ENCODE measurements at places on chromosomes 7 and 10. TPM values are rescaled to one million over a fixed set of nuclear protein-coding genes. Genes with fewer than 3 reads are reported as not detected.

GRCh38 chr10:89657302-89657701 lies 12.3 kb upstream of the PANK1 start:
- DNase-seq, result no peak

- no peak for DNase-seq
These were observed 74.3 kb downstream of the NKX6-2 start for GRCh38 chr10:132711613-132712121.

- peak; percentile 57 for DNase-seq
These were observed 13.9 kb downstream of the RHBDD2 start for GRCh38 chr7:75892634-75893272.

GRCh38 chr7:109462171-109462570 lies 892.5 kb downstream of the DNAJB9 start:
- DNase-seq, result no peak

DNA sequence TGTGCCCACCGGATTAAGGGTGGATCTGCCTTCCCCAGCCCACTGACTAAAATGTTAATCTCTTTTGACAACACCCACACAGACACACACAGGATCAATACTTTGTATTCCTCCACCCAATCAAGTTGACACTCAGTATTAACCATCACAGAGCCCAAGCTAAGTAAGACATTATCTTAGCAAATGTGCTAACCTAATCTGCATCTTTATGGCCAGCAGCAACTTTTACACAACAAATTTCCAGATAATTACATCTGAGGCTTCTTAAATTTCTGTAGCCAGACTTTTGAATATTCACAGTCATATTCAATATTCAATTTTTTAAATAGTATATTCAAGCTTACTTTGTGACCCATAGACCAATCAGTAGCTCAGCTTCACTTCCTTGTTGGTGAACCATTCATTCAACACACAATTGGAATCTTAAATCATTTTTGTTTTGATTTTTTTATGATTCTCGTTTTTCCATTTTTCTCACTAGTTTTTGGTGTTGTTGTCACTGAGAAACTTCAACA lies 594.2 kb downstream of the IPMK start:
- no peak for DNase-seq

GRCh38 chr7:151696721-151697514 lies 177.2 kb upstream of the RHEB start:
- DNase-seq, result no peak

DNA sequence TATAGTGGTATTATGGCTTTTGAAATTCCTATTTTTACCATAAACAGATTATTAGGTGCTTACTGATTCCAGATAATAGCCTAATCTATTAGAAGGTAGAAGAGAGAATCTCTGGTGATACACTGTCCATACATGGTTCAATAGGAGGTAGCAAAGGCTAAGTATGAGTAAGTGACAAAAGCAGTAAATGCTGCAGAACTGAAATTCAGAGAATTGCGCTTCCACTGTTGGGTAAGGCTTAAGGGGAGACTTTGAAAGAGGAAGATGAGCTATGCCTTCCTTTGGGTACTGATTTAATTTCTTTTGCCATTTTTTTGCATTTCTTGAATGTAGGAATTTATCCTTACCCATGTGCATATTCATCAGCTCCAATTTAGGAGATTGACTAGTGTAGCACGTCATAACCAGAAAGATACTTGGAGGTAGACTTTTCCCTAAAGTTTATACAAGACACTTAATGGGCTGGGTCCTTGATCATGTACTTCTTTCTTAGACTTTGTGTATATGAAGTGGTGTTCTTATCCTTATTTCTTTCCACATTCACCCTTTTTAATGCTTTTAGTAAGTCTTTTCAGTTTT lies 15.3 kb downstream of the MKLN1 start:
- DNase-seq, result no peak

- no peak for DNase-seq
These were observed 443.7 kb upstream of the GRM3 start for GRCh38 chr7:86199881-86200614.

GRCh38 chr7:146366938-146367337 lies 250.3 kb downstream of the CNTNAP2 start:
- DNase-seq, result peak; percentile 3

GRCh38 chr7:36620166-36620708 lies 104.1 kb downstream of the AOAH start:
- no peak for DNase-seq

DNA sequence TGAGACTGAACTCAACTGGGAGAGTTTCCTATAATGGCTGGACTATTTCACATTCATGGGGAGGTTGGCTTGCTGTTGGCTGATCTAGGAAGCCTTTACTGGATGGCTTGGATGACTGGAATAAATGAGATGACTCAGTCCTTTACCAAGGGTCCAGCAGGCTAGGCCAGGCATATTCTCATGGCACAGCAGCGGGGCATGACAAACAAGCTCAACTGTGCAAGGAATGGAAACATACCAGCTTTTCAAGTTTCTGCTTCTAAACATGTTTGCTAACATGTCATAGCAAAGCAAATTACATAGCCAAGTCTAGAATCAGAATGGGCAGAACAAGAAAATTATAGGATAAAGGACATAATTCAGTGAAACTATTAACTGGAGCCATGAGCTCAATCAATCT lies 46.8 kb upstream of the CRTAC1 start:
- DNase-seq, result no peak

DNA sequence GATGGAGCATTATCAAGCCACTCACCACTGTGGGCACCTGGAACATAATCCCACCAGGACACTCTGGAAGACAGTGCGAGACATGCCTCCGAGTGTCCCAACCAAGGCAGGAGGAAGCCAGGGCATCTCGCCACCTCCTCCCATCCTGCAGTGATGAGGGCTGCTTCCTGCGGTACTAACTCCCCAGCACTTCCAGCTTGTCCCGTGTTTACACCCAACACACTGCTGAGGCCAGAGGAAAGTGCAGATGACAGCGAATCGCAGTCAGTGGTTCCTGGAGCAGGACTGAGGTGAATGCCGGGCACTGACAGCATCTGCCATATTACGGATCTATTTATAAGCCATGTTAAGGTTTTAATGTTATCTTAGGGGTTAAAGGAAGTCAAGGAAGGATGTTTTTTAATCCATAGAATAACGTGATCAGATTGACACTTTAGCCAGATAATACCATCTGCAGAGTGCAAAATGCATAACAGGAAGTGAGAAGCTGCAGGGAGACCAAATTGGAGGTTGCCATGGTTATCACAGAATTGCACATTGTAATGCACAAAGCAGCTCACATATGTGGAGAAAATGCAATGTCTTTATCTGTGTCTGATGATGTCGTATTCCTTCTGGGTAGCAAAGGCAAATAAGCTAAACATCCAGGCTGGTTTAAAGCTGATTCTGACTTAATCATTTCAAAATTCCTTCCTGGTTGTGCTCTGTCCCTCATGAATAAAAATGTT lies 314.1 kb upstream of the C7orf33 start:
- no peak for DNase-seq

DNA sequence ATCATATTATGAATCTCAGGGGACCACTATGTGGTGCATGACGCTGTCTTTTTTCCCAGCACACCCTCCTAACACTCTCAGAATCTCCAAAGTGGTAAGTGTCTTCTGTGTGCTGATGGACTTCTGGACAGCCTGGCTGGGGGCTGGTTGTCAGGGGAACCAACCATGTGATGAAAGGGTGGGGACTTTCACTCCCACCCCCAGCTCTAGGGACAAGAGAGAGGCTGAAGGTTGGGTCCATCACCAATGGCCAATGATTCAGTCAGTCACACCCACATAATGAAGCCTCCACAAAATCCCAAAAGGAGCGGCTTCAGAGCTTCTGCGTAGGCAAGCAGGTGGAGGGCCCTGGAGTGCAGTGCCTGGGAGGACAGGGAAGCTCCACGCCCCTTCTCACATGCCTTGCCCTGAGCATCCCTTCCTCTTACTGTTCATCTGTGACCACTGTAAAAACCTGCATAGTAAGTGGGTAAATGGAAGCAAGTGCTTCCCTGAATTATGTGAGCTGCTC lies 44.6 kb downstream of the RASGEF1A start:
- no peak for DNase-seq

- DNase-seq, result no peak
These were observed 523 bp upstream of the CDK1 start for GRCh38 chr10:60777696-60778213.

DNA sequence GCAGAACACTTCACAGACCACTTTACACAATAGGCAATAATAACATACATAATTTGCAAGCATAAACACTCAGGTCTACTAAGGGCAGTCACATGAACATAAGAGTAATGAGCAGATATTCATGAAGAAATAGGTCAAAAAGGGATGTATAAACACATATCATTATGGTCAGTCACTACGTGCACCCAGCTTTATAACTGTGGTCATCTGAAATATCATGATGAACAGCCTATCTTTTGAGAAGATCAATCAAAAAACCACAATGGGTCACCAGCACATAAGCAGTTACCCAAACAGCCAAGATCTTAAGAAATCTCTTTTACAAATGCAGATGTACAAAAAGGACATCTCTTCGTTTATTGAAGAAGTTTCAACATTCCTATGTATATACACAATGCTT lies 35.5 kb upstream of the DRGX start:
- DNase-seq, result no peak

DNA sequence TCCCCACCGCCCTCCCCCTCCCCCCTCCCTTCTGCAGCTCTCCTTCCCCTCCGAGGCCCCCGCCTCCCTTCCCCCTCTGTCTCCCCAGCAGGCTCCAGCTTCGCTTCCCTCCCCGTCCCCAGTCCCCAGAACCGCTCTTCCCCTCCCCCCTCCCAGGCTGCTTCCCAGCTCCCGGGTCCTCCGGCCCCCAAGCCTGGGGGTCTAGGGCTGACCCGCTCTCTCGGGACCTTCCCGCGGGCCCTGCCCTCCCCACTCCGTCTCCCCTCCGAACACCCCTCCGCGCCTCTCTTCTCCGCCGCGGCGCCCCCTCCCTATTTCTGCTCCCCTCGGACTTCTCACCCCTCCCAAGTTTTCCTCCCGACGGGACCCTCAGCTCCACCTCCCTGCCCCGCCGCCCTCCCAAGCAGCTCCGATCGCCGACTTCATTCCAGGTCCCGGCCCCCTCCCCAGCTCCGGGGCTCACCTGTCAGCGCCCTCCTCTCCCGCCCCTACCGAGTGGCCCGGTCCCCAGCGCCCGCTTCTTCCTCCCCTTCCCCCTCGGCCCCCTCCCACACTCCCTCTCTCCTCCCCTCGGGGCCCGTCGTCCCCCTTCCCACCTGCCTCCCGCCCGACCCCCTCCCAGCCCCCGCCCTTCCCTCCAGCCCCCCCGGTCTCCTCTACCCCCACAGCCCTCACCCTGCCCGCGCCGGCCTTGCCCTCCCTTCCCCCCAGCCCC lies 990 bp downstream of the ZNF467 start:
- DNase-seq, result no peak

The MINDY4 gene
- polyA plus RNA-seq, result not detected

The CLDN3 gene
- polyA plus RNA-seq, result 0.25 TPM

The SPDYE1 gene
- 0.76 TPM for polyA plus RNA-seq

The GARIN1A gene
- polyA plus RNA-seq, result 0.84 TPM

The DMBT1 gene
- polyA plus RNA-seq, result not detected

The EPDR1 gene
- polyA plus RNA-seq, result not detected

The OGDHL gene
- polyA plus RNA-seq, result not detected

The SCART1 gene
- not detected for polyA plus RNA-seq

The VGF gene
- polyA plus RNA-seq, result not detected
